ENCODE measurements at places on chromosomes 1 and 21.

- no peak for DNase-seq
Observed at GRCh38 chr1:211420389-211420788, 71.6 kb downstream of the RD3 start.

DNA sequence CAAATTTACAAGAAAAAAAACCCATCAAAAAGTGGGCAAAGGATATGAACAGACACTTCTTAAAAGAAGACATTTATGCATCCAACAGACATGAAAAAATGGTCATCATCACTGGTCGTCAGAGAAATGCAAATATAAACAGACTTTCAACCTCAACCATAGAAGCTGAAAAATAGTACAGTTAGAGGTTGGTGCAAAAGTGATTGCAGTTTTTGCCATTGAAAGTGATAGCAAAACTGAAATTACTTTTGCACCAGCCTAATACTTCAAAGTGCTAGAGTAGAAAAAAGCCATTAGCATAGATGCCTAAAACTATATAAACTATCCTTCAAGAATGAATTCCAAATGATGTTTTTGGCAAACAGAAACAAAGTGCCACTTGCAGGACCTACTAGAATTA is 365.8 kb upstream of the DPYD start:
- DNase-seq = no peak

- peak; percentile 80 for DNase-seq
Observed at GRCh38 chr1:43529206-43529731, 1.4 kb upstream of the PTPRF start.

GRCh38 chr1:45884700-45885099 is 81.3 kb downstream of the MAST2 start:
- no peak for DNase-seq

DNA sequence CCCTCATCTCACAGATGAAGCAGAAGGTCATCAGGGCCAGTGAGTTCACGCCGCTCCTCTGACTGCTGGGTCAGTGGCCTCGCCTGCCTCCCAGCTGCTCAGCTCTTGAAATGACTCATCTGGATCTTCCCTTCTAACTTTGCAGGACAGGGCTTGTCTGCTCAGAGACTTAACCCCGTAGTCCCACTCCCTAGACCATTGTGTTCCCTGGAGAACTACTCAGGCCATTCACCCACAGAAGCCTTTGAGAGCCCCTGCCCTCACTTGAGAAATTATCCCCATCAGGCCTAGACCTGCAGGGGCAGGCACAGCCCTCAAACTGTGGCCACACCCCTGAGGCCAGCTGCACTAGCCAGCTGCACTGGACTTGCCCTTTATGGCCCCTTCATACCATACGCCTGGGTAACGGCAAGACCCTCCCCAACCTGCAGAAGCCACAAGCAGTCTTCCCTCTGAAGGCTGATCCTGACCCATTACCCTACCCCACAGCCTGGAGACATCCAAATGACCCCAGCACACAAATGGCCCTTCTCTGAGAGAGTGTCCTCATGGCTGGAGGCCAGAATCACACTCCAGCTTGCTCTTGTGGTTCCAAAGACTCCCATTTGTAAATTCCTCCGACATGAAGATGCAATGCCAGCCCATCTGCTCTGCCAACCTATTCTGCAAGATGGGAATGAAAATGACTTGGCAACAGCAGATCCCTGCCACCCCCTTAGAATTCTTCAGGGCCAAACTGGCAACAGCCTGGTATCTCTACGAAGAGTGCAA is 33.2 kb downstream of the RCSD1 start:
- peak; percentile 97 for DNase-seq

DNA sequence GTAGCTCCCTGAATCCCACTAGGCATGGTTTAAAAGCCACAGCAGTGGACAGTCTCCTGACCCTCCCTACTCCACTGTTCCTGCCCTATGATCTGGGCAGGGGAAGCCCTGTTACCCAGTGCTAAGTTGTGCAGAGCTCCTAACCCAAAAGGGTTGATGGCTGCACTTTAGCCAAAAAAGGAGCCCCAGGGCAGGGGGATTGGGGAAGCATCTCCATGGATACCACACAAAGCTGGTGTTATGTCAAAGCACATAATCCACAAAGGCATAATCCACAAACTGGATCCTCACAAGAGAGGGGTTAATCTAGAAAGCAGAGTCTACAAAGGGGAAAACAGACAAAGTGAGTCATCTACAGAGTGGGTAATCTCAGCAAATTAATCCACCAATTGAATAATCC is 5.7 kb downstream of the RSPO1 start:
- DNase-seq = no peak

- no peak for DNase-seq
Observed at GRCh38 chr1:64228167-64228957, 24.9 kb downstream of the UBE2U start.

DNA sequence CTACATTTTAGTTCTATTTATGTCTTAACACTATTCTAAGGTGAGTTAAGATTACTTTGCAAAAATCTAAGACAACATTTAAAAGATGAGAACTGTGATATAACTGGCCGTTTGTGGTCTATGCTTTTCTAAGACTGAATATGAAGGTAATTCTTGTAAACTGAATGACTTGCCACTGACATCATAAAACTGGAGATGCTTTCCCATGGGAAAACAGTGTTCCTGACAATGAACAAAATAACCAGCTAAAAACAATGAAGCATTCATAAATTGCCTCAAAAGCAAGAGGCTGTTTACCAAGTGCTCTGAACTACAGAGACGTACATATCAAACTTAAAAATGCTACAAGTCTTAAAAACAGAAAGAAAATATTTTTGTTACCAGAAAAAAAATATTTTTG is 54.7 kb downstream of the APP start:
- no peak for DNase-seq

DNA sequence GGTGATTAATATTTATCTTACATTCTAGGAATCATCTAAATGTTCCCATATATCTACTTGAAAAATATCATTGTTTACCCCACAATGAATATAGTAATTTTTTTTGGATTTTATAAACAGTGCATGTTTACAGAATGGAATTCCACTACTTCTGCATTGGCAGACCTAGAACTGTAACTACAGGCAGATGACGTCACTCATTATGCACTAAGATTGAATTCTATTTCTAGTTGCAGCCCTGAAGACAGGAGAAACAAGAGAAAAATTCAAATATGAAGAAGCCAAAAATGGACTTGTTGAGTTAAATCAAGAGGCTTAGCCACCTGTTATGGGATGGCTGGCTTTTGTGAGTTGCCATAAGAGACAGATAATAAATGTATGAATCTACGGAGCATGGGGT is 364.7 kb downstream of the PCP4 start:
- no peak for DNase-seq

DNA sequence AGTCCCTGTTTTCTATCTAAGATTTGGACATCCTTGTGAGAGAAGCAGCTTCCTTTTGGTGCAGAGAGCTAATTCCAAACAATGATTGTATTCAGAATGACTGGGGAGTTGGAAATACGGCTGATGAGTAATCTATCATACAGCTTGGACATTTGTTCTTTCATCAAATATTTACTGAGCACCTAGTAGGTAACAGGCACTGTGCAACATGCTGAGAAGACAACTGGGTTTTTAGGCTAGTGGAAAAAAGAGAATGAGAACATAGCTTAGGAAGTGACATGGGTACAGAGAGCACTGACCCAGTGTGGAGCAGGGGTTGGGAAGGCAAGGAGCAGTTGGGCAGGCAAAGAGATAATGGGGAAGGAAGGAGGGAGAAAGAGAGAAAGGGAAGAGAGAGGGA is 87.5 kb downstream of the TBX19 start:
- DNase-seq = no peak

GRCh38 chr1:43565600-43566360 is 35.1 kb downstream of the PTPRF start:
- DNase-seq = no peak

DNA sequence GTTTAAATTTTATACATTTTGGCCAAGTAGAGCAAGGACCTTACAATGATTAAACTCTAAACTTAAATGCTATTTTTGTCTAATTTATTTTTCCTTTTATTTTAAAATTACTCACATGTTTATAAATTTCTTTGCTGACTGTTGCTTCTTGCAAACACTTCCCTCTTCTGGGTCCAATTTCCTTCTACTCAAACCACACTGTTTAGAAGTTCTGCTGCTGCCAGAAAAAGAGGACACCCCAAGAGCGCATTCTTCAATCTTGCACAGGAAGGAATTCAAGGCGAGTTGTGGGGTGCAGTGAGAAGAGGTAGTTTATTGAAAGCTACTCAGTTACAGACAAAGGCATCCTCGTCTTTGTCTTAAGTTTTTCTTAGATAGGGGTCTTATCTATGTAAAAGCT is 88.5 kb upstream of the NEK7 start:
- DNase-seq = no peak

GRCh38 chr1:109782927-109783326 is 19.2 kb upstream of the EPS8L3 start:
- no peak for DNase-seq

DNA sequence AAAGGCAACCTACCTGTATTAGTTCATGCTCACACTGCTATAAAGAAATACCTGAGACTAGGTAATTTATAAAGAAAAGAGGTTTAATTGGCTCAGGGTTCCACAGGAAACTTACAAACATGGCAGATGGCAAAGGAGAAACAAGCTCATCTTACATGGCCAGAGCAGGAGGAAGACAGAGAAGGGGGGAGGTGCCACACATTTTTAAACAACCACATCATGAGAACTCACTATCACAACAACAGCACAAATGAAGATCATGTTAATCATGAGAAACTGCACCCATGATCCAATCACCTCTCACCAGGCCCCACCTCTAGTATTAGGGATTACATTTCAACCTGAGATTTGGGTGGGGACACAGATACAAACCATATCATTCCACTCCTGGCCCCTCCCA is 90.6 kb upstream of the KCTD3 start:
- no peak for DNase-seq
